ENCODE measurements at places on chromosomes 5 and 9.

GRCh38 chr9:87829756-87830155, 52.9 kb upstream of the SPATA31E1 start:
- DNase-seq, result no peak
- no peaks in the 10 kb centered on the region for H3K27me3 ChIP-seq
- H3K4me1 ChIP-seq, result no peaks in the 10 kb centered on the region

DNA sequence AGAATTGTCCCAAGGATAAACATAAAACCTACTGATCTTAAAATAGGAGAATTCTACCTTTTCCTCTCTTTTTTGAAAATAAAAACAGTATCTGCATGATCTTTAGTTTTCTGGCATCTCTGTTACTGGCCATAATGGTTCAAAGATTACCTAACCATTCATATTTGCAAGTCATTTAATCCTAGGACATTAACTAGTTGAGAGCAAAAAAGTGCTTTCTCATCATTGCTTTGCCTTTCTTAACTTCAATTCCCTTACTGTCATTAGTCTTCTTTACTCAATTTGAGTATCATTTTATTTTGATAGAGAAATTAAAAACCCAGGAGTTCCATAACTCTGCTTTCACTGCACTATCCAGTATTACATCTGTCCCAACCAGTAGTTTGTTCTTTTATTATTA, 68.6 kb downstream of the RFX3 start:
- H3K27ac ChIP-seq, result no peak overlapping the region
- DNase-seq, result no peak
- H3K27me3 ChIP-seq, result no peaks in the 10 kb centered on the region
- no peak overlapping the region for H3K4me3 ChIP-seq

DNA sequence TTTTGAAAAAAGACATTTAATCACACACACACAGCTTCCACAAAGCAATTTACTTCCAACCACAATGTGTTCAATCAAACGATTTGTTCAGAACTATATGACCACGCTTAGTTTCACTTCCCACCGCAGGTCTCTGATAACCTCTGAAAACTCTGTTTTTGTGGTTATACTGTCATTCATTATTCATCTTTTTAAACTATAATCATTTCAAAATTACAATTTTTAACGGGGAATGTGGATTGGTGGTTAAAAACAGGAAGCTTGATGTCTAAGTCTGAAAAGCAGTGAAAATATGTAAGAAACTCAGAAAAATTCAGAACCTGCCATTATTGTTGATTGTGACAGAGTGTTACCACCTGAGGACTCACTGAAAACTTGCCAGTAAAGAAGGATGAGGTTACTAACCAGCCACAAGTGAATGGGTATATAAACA, 12.7 kb upstream of the TMEM174 start:
- no peaks in the 10 kb centered on the region for H3K4me1 ChIP-seq
- H3K27me3 ChIP-seq, result no peaks in the 10 kb centered on the region
- no peak overlapping the region for H3K4me3 ChIP-seq
- H3K36me3 ChIP-seq, result no peaks in the 10 kb centered on the region
- H3K27ac ChIP-seq, result no peak overlapping the region
- no peak for DNase-seq

GRCh38 chr9:100498592-100498991, 25.6 kb downstream of the TMEFF1 start:
- no peaks in the 10 kb centered on the region for H3K36me3 ChIP-seq
- H3K4me1 ChIP-seq, result no peaks in the 10 kb centered on the region
- no peak for DNase-seq
- H3K27ac ChIP-seq, result no peak overlapping the region
- H3K4me3 ChIP-seq, result no peak overlapping the region
- H3K27me3 ChIP-seq, result no peaks in the 10 kb centered on the region

DNA sequence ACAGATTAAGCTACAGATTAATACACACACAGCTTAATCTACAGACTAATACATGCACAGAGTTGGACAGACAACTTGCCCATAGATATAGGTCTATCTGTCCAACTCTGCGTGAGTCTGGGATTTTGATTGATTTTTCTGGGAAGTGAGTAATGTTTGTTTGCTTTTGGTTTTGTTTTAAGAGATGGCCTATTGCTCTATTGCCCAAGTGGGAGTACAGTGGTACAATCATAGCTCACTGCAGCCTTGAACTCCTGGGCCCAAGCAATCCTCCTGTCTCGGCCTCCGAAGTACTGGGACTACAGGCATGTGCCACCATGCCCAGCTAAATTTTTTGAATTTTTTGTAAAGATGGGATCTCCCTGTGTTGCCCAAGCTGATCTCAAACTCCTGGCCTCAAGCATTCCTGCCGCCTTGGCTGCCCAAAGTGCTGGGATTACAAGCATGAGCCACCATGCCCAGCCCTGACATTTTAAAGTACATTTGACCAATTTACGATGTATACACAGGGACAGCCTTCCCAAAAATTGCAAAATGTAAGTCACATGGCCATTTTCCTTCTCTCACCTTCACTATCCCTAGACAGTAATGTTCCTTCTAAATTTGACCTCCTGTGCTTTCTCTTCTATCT, 50.8 kb downstream of the PAPPA start:
- H3K27ac ChIP-seq, result no peak overlapping the region
- H3K4me1 ChIP-seq, result no peaks in the 10 kb centered on the region
- DNase-seq, result no peak
- no peaks in the 10 kb centered on the region for H3K27me3 ChIP-seq
- no peaks in the 10 kb centered on the region for H3K36me3 ChIP-seq

GRCh38 chr9:100730086-100730485, 152.2 kb downstream of the CAVIN4 start:
- H3K27me3 ChIP-seq, result no peaks in the 10 kb centered on the region
- no peak overlapping the region for H3K27ac ChIP-seq
- no peak for DNase-seq
- no peaks in the 10 kb centered on the region for H3K4me1 ChIP-seq

GRCh38 chr5:159752622-159753275, 163.5 kb upstream of the ADRA1B start:
- H3K27ac ChIP-seq, result no peak overlapping the region
- DNase-seq, result no peak
- H3K27me3 ChIP-seq, result no peaks in the 10 kb centered on the region
- no peaks in the 10 kb centered on the region for H3K4me1 ChIP-seq

GRCh38 chr9:70120834-70121510, 77.3 kb downstream of the MAMDC2 start:
- H3K4me1 ChIP-seq, result peaks cover 8% of the 10 kb centered on the region
- H3K27ac ChIP-seq, result no peak overlapping the region
- no peak for DNase-seq
- no peaks in the 10 kb centered on the region for H3K27me3 ChIP-seq

DNA sequence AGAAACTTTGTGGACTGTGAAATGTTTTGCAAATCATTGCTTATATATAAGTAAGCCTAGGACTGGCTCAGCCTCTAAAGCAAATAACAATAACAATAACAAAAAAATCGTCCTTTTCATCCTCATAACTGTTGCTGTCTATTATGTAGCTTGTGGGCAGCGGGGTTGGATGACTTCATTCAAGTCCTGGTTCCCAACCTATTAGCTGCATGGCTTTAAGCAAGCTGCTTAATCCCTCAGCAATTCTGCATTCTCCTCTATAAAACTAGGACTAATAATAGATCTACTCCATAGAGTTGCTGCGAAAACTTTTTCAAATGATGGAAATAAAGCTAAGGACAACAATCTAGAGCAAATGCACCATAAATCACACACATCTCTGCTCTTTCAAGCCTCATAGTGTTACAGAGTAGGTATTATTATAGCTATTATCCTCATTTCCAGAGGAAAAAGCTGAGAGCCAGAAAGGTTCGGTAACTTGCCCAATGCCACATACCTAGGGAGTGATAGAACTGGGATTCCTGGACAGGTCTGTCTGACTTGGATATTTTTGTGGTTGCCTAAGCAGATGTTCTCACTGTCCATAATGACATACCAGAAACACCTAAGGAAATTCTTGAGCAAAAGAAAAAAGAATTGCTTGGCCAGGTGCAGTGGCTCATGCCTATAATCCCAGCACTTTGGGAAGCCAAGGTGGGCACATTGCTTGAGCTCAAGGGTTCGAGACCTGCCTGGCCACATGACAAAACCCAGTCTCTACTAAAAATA, 98.8 kb upstream of the ADRA1B start:
- no peak overlapping the region for H3K4me3 ChIP-seq
- no peaks in the 10 kb centered on the region for H3K36me3 ChIP-seq
- H3K27ac ChIP-seq, result no peak overlapping the region
- DNase-seq, result no peak
- H3K27me3 ChIP-seq, result no peaks in the 10 kb centered on the region
- peaks cover 5% of the 10 kb centered on the region for H3K4me1 ChIP-seq

Measured in vagina (tissue), 2 donors.